ENCODE measurements at places on chromosomes 7 and 10.

- peak; percentile 29 for DNase-seq
Observed at GRCh38 chr10:73044378-73045285, 52.0 kb downstream of the P4HA1 start.

DNA sequence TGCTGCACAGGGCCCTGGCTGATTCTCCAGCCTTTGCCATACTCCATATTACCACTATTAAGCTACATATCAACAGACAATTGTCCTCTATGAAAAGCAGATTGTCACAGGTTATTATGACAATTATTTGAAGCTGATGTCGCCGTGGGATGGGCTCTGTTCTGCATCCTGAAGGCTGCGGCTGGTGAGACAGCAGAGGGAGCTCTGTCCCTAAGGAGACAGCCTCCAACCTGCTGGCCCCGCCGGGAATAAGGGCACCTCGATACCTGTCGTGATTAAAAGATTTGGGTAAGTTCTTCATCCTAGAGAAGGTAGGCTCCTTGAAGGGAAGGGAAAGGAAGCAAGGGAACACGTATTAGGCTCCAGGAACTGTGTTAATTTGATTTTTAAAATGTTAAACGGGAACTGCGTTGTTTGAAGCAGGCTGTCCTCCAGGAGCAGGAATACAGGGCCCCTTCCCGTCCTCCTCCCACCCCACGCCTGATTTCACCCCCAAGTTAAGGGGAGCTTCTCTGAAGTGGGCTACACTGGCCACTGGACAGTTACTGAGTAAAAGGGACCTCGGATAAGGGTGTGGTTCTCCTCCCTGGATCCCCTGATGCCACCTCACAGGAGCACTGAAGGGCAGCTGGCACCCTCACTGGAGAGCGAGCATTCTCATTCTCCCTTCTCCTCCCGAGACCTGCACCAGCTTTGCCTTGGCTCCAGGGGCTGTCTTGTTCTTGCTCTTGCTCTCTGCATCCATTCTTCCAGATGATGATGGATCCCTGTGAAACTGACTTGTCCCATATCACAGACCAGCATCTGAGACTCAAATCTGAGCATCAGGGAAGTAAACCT is 11.8 kb upstream of the TIAL1 start:
- peak; percentile 40 for DNase-seq

DNA sequence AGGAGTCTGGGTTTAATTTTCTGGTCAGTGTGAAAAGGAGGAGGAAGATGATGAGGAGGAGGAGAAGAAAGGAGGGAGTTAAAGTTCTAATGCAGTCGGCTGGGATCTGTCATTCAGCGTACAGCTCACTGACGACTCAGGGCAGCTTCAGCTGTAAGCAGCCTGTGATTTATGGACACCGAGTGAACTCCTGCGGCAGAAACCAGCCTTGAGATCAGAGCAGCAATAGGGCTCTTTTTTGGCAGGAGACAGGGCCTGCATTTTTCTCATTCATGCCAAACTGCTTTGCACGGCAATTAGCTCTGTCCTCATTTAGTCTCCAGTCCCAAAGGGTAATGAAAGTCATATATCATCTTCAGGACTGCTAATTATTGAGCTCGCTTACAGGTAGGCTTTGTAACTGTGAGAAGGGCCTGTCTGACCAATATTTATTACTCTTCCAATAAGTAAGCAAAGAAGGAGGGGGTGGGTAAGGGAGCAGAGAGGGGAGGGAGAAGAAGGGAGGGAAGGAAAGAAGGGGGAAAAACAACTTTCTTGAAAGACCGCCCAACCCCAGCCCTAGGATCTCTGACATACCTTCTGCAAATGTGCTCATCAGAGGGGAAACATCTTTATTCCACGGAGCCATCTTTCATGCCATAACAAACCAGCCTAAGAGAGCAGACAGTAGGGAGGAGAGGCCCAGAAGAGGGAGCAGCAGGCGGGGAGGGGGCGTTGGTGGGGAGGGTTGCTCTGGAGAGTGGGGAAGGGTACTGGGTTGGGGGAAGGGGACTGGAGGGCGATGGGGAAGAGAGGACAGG is 48.1 kb upstream of the COMTD1 start:
- peak; percentile 86 for DNase-seq

DNA sequence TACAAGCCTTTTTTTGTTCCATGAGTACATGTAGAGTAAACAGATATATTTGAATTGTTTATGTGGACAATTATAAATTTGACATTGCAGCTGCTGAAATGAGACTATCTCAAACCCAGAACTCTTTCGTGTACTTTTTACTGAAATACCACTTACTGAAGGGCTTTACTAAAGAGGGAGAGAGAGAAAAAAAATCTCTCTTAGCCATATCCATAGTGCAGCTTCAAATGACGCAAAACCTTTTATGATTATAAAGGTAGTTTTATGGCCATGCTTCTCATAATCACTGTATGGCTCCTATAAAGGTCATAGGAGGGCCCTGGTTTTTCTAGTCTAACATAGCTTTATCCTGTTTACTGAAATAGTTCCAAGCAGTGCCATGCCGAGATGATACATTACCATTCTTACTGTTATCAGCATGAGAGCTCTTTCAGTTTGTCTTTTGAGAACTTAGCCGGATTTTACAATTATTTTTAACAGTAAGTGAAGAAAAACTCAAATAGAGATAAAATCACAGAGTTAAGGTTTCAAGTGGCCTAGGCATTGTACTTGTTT is 35.1 kb downstream of the KCND2 start:
- DNase-seq = no peak

- DNase-seq = peak; percentile 66
Observed at GRCh38 chr10:113992471-113993011, 51.1 kb upstream of the ADRB1 start.

DNA sequence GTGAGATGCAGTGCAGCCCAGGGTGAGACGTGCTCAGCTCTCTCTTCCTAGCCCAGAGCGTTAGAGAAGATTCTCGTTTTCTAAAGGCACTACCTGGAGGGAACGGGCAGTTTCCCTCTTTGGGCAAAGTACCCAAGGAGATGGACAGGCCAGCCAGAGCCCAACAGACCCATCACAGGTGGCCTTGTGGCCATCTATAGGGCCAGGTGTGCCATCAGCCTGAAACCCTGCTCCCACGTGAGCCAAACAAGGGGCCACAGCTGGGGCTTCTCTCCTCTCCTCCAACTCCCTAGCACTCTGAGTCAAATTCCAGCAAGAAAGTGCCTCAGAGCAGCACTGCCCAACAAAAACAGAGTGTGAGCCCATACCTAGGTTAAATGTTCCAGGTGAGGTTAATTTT is 22.3 kb downstream of the CHST15 start:
- no peak for DNase-seq

GRCh38 chr7:45099891-45100760 is 11.4 kb upstream of the NACAD start:
- no peak for DNase-seq

GRCh38 chr10:80051993-80052392 is 26.5 kb upstream of the TMEM254 start:
- no peak for DNase-seq

DNA sequence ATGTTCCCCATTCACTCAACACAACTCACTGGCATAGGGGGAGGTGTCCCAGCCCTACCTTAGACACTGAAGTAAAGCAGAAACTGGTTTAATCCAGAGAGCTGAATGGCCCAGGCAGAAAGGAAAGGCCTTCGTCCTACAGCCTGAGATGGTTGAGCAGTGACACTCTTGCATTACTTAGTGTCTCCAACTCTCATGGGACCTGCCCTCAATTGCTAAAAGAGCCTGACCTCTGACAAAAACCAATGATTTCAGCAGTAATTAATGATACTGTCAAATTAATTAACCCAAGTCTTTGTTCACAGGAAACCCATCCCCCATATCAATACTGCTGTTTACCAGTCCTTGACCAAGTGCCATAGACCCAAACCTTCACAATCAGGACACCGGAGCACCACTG is 48.6 kb downstream of the ICA1 start:
- DNase-seq = no peak

- DNase-seq = no peak
Observed at GRCh38 chr10:14547816-14548215, 217.1 kb upstream of the FRMD4A start.

- peak; percentile 58 for DNase-seq
Observed at GRCh38 chr10:29392376-29393021, 103.6 kb downstream of the LYZL1 start.

- DNase-seq = no peak
Observed at GRCh38 chr10:117926491-117926890, 120.2 kb downstream of the RAB11FIP2 start.

DNA sequence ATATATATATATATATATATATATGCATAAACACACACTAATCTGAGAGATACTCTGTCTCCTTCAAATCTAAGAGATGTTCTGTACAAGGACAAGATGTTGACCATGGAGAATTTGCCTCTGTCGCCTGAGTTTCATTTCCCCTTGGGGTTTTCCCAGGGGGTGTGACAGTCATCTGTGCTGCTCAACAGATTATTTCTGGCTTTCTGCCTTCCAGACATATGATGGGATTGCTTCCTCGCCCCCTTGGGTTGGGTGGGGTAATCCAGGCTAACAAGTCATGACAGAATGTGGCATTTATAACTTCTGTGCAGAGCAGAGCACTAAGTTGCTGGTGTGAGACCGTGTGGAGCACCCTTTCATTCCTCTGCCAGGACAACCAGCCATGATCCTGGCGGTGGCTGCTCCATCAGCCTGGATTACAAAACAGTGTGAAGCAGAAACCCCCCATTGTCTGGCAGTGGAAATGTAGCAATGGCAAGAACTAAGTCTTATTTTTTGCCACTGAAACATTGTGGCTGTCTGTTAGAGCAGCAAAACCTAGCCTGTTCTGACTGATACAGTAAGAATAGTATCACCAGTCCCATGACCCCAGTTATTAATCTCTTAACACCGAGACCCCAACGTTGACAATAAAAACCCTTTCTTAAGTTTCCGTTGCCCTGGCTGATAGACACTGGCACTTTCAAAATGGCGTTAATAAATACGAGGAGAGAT is 13.7 kb upstream of the USP6NL start:
- DNase-seq = no peak

GRCh38 chr10:36111676-36112075 is 469.6 kb upstream of the FZD8 start:
- DNase-seq = no peak

GRCh38 chr10:128808921-128809440 is 658.1 kb upstream of the MGMT start:
- no peak for DNase-seq

GRCh38 chr7:82578430-82578829 is 134.9 kb upstream of the CACNA2D1 start:
- DNase-seq = no peak

DNA sequence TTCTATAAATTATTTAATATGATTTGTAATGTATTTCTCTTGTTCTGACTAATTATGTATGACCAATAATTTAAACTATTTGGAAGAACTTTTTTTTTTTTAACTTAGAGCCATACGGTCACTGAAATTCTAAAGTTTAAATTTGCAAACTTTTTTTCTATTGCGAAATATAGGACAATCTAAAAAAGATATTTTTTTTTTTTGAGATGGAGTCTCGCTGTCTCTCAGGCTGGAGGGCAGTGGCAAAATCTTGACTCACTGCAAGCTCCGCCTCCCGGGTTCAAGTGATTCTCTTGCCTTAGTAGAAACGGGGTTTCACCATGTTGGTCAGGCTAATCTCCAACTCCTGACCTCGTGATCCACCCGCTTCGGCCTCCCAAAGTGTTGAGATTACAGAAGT is 130.5 kb downstream of the CPED1 start:
- DNase-seq = no peak

DNA sequence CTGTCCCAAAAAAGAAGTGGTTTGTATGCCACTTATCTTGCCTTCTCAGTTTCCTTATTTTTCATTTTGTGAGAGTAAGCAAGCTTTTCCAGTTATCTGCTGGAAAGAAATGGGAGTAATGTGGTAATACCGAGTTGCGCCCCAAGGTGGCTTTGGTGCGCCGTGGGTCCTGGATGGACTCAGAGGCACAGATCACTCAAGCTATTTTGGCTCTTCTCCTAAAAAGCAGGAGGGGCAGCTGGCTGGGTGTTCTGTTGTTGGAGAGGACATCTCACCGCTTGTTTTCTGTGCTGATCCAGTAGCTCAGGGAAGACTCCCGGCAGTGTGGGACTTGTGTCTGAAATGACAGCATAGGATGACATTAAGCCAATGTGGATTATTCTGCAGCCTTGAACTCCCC is 16.4 kb downstream of the PRKRIP1 start:
- DNase-seq = peak; percentile 63

All from AG08395 (cell line).